Spleen (tissue), 13 donors: ENCODE measurements at places on chromosomes 1 and 21. TPM values are rescaled to one million over a fixed set of nuclear protein-coding genes. Genes with fewer than 3 reads are reported as not detected.

SPATA46 gene
- total RNA-seq, result not detected

ORC1 gene
- total RNA-seq, result 3.7 TPM

NUDT4B gene
- total RNA-seq, result 27.4 TPM

VHLL gene
- total RNA-seq, result not detected

HMGN1 gene
- total RNA-seq, result 152 TPM

KLHDC9 gene
- total RNA-seq, result 1.1 TPM

CACNA1S gene
- total RNA-seq, result not detected

MTMR11 gene
- total RNA-seq, result 5.1 TPM

CHODL gene
- total RNA-seq, result 12.1 TPM

ZNF695 gene
- not detected for total RNA-seq

SNIP1 gene
- 25.4 TPM for total RNA-seq

CD1C gene
- 17.4 TPM for total RNA-seq

PIGK gene
- total RNA-seq, result 24.2 TPM

C1QC gene
- 921 TPM for total RNA-seq

ADGRB2 gene
- 0.82 TPM for total RNA-seq

KRTAP19-3 gene
- not detected for total RNA-seq

OR2T2 gene
- total RNA-seq, result 0.42 TPM

RGS8 gene
- total RNA-seq, result not detected

HNRNPU gene
- total RNA-seq, result 442 TPM

PLA2G4A gene
- 6.8 TPM for total RNA-seq

ECM1 gene
- 8.8 TPM for total RNA-seq

MCOLN2 gene
- 14.1 TPM for total RNA-seq

HEYL gene
- total RNA-seq, result 3.2 TPM

LRRC39 gene
- 2.0 TPM for total RNA-seq

NBPF6 gene
- total RNA-seq, result not detected

PLA2G2D gene
- 8.6 TPM for total RNA-seq

PLA2G2C gene
- not detected for total RNA-seq

MYOG gene
- total RNA-seq, result not detected

SCAF4 gene
- total RNA-seq, result 46.4 TPM

F3 gene
- 7.9 TPM for total RNA-seq

CR2 gene
- 110 TPM for total RNA-seq

S100A9 gene
- 6,495 TPM for total RNA-seq

CRYBG2 gene
- total RNA-seq, result 0.87 TPM

XCL1 gene
- total RNA-seq, result 3.6 TPM

FLG2 gene
- not detected for total RNA-seq

PTPRC gene
- 560 TPM for total RNA-seq

NID1 gene
- 101 TPM for total RNA-seq

MMEL1 gene
- 1.9 TPM for total RNA-seq

SLC44A5 gene
- 2.1 TPM for total RNA-seq

ZP4 gene
- total RNA-seq, result not detected

NMNAT2 gene
- total RNA-seq, result 0.43 TPM

CFAP107 gene
- not detected for total RNA-seq

SLC35F3 gene
- total RNA-seq, result not detected

KCNAB2 gene
- 109 TPM for total RNA-seq
